CD4-positive, alpha-beta T cell treated with Interleukin-12 subunit alpha and Interleukin-12 subunit beta, for 1 hour (primary cell): ENCODE measurements at places on chromosomes 16 and 17.

DNA sequence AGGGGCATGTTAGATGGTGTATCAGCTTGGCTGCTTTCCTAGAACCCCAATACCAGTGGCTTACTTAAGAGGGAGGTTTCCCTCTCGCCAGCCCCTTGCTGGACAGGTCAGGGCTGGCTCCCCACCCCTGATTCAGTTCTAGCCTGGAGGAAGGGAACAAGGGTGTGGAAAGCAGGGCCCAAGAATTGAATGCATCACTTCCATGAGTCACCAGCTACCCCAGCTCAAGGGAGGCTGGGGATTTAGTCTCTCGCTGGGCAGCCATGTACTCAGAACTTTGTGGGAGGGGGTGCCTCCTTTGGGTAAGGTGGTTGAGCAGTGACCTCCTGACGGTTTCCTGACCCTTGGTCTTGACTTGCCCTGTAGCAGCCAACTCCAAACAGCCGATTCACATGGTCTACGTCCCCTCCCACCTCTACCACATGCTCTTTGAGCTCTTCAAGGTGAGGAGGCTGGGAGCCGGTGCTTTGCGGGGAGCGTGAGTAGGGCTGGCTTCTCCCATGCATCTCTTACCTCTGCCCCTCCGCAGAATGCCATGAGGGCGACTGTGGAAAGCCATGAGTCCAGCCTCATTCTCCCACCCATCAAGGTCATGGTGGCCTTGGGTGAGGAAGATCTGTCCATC, 12.8 kb downstream of the PDK2 start:
- no peak for DNase-seq

- no peak for DNase-seq
Measured at GRCh38 chr16:68528233-68528632, 10.9 kb upstream of the ZFP90 start.

DNA sequence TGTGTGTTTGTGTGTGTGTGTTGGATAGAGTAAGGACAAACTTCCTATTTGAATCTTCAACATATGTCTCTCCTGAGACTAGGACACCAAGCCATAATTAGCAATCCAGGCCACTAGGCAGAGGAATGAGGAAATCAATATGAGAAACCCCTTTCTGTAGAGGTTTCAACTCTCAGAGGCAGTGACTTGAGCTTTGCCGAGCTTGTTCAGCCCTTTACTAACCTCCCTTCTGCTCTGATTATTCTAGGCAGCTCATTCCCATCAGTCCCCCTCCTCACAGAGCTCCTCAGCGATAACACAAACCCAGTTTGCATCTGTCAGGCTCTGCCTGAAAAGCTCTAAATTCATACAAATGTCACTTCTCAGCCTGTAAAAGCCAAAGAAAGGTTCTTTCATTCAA, 1030.3 kb downstream of the CDH8 start:
- no peak for DNase-seq

DNA sequence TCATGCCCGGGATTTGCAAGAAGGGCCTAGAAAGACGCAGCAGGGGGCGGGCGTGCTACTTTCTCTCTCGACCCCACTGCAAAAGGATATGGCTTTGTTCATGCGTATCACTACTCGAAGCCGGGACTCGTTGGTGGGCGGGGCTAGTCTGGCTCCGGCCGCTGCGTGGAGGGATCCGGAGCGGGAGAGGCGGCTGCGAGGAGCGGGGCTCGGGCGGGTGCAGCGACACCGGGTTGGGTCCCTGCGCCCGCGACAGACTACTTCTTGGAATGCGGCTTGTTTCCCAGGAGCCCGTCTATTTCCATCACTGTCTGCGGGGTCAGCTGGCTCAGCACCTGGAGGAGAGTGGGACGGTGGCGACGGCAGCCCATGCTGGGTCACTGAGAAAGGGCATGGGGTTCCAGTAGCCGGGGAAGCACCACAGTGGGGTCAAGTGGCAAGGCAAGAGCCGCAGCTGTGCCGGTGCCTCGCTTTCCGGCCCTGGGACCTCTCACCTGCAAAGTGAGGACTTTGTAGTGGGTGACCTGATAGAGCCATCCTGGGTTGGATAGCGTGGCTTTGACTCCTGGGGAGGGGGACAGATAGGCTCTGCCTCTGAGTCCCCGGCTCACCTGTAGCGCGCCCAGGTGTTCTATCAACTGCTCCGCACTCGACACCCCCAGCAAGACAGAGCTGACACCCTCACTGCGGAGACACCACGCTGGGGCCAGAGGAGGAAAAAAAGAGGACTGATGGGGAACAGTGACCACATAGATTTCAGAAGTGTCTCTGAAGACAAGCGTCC, 6.6 kb downstream of the KCNAB3 start:
- DNase-seq = peak; percentile 87

GRCh38 chr16:27199736-27200135, 3.6 kb upstream of the KDM8 start:
- peak; percentile 59 for DNase-seq

DNA sequence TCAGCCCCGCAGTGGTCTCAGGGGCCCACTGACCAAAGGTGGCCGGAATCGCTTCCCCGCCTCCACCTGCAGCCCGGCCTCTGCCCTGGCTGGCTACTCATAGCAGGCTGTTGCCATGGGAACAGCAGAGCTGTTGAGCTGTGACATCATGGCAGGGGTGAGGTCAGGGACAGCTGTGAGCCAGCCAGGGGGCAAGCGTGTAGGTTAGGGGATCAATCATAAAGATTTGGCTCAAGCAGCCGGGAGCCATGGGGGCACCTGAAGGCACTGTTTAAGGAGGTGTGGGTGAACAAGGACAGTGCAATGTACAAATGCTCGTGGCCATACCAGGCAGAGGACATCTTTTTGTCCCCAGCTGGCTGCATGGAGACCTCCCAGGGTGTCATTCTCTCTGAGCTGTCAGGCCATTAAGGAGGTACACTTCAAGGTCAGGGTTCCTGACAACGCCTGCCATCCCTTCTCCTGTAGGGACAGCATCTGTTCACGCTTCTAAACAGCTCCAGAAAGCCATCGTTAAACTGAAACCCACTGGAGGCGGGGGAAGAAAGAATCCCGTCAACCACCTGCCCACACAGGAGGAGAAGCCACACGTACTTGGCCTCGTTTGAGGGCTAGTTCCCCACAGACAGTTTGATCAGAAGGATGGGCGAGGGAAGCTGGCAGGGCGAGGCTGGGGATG, at the start of gene CEP295NL:
CEP295NL (minus strand) TSS at position 101 of the 679 bp plus-strand sequence. CDS start 1,373 bp downstream, outside the sequence.
- no peak for DNase-seq

GRCh38 chr17:81457401-81457800, 55.2 kb downstream of the ACTG1 start:
- DNase-seq = no peak

GRCh38 chr16:77885571-77886295, 97.4 kb downstream of the VAT1L start:
- DNase-seq = no peak
